Stimulated activated CD8-positive, alpha-beta memory T cell treated with anti-CD3 and anti-CD28 coated beads, Interleukin-4, amount 100 ng/mL, for 1 hour (primary cell): ENCODE measurements at places on chromosomes 6 and 20.

- no peak for DNase-seq
Observed at GRCh38 chr20:57738484-57738883, 28.7 kb upstream of the PMEPA1 start.

- DNase-seq = no peak
Observed at GRCh38 chr6:143490244-143490643, 21.3 kb downstream of the FUCA2 start.

GRCh38 chr20:56911946-56912345 is 282.8 kb downstream of the TFAP2C start:
- DNase-seq = no peak

- no peak for DNase-seq
Observed at GRCh38 chr6:99933129-99933528, 60.9 kb downstream of the MCHR2 start.

- DNase-seq = no peak
Observed at GRCh38 chr20:51298141-51298749, 244.3 kb downstream of the NFATC2 start.

GRCh38 chr20:20367575-20368417 is at the start of gene INSM1:
TSS of gene INSM1 (plus strand) at chr20:20368104. CDS start at chr20:20368268, 164 bp downstream.
- no peak for DNase-seq

DNA sequence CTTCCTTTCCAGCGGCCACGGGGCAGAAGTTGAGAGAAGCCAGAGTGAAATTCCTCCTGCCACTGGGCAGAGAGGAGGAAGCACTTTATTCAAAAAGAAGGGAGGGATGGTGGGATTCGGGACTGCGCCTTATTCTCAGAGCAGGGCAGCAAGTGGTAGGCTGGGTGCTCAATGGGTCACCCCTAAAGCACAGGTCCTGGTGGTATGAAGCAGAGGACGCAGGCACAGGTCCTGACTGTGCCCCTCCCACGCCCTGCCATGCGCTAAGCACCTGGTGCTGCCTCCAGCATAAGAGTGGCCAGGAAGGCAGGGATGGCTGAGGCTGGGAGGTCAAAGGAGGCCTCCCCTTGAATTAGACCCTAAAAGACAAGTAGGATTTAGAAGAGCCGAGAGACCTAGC is 4.9 kb upstream of the GRM4 start:
- no peak for DNase-seq

GRCh38 chr20:40984496-40984895 is 44.1 kb upstream of the TOP1 start:
- DNase-seq = no peak

DNA sequence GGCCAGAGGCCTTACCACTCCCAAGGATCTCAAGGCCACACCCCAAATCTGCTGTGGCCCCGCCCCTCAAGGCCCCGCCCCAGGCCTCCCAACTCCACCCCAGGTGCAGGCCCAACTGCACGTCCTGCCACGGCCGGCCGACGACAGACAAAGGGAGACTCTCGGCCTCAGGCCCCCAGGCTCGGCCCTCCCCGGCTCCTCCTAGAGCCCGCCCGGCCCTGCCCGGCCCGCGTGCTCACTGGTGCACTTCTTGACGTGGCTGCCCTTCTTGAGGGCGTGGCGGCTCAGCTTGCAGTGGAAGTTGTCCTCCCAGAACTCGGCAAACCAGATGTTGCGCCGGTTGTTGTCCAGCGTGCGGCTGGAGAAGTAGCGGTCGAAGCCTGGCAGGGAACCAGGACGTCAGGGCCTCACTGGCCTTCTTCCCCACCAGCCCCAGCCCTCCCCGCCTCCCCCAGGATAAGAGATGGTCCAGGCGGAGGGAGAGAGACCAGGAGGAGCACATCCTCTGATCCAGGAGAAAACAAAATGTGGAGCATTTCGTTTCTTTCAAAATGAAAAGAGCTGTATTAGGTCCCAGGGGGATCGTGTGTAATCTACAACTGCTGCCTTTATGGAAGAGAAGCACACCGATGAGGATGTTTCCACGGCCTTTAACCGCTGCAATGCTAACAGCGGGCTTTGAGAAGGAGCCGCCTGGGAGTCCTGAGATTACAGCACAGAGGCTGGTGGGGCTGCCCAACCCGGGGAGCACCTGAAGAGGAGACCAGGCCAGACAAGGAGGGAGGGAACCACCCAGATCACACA is 89.4 kb downstream of the GRM4 start:
- no peak for DNase-seq

DNA sequence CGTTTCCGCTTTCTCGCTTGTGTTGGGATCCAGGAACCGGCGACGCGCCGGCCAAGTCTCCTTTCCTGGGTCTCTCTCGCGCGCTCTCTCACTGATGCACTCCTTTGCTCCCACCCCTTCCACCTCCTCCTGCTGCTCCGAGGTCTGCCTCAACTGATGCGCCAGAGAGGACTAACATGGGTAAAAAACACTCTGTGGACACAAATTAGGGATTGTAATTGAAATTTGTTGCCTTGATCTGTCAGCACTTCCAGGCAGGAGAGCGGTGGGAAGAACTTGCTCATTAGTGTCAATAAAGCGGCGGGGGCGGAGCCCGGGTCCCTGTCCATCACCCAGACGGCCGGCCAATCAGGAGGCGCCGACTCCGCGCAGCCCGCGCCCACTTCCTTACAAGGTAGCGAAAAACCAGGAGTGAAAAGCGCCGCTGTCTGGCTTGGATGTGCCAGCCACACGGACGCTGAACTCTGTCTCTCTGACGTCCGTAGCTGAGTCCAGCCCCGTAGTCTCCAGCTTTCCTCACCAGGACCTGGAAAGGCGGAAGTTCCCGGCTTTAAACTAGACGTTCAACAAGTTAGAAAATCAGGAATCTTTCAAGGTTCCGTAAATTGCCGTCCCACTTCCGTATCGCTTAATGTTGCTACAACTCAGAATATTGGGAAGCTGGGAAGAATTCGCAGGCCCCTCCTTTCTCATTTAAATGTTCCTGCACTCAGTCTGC is at the start of gene TBX18:
Gene TBX18 (minus strand): TSS at position 267 of the 718 bp plus-strand sequence. CDS start 417 bp downstream, outside the sequence.
- DNase-seq = no peak

GRCh38 chr20:57269148-57269984 is 2.9 kb upstream of the BMP7 start:
- DNase-seq = no peak

- no peak for DNase-seq
Observed at GRCh38 chr6:169205176-169206160, 48.2 kb downstream of the THBS2 start.

DNA sequence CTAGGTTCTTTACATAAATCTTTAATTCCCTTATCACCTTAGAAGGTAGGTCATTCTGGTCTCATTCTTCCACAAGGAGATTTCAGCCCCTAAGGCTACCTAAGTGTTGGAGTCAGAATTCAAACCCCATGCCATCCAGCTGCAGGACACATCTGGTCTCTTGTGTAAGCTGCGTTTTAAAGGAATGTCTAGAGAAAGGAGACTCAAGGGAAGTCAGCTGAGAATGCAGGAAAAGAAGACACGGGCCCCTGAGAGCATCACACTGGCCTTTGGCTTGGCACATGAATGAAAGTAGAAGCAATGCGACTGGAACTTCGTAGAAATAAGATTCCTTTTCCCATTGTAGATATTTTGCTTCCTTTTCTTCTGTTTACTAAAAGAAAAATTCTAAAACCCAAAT is 76.7 kb upstream of the SYNJ2 start:
- DNase-seq = no peak
